Globus pallidus (tissue), 1 donor: ENCODE measurements at places on chromosomes 4 and X.

GRCh38 chrX:65528293-65528692 lies 6.3 kb downstream of the LAS1L start:
- no peak for DNase-seq

- no peak for DNase-seq
These were observed 17.0 kb downstream of the PRKG2 start for GRCh38 chr4:81197864-81198524.

DNA sequence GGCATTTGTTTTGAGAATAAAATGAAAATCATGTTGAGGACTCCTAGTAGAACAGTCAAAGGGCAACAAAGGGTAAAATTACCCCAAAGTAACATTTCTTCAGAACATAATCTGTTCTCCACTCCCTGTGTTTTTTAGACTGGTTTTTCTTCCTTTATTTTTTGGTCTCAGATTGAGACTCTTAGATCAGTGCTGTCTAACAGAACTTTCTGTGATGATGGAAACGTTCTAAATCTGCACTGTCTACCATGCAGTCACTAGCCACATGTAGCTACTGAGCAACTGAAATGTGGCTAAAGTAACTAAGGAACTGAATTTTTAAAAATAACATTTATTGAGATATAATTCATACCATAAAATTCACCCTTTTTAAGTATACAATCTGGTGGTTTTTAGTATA lies 19.8 kb downstream of the CASK start:
- no peak for DNase-seq

DNA sequence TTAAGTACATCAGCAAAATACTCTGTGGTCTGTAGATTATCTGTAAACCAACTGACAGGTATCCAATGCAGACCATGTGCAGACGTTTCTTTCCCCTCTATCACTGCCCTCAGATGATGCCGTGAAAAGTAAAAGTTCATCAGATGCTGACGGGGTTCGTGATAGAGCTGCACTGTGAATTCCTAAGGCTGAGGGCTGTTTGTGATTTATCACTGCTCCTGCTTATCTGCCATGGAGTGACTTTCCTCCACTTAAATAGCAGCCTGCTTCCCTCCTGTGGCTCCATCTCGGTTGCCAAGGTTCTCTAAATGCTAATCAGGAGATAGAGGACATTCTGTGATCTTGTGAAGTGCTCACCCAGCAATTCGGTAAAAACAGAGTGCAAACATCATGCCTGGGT lies 89.3 kb upstream of the SRD5A3 start:
- no peak for DNase-seq

GRCh38 chrX:13719192-13719856 lies 15.1 kb downstream of the TRAPPC2 start:
- no peak for DNase-seq

- no peak for DNase-seq
These were observed 12.3 kb downstream of the TBCK start for GRCh38 chr4:106303548-106304281.

DNA sequence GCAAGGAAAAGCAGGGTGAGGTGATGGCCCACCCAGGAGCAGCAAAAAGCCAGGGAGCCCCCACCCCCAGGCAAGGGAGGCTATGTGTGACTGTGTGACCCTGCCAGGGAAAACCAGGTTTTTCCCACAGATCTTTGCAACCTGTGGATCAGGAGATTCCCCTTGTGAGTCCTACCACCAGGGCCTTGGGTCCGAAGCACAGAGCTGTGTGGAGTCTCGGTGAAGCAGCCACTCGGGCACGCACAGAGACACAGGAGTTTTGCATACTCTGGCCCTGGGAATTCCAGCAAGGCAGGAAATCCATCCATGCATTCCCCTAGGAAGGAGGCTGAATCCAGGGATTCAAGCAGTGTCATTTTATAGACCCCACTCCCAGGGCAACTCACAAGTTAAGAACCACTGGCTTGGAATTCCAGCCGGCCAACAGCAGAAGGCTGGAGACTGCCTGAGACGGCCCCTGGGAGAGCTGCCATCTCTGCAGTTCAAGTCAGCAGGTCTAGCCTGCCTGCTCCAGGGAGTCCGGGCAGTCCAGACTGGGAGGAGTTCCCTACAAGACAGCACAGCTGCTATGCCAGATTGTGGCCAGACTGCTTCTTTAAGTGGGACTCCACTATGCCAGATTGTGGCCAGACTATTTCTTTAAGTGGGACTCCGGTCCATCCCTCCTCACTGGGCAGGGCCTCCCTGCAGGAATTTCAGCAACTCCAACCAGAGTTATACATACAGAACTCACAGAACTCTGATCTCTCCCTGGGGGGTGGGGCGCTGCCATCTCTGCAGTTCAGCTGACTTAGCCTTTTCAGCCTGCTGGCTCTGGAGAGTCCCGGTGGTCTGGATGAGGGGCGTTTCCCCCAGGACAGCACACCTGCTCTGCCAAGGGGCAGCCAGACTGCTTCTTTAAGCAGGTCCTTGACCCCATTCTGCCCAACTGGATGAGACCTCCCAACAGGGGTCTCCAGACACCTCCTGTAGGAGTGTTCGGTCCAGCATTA lies 85.1 kb upstream of the ADAD1 start:
- DNase-seq = no peak

DNA sequence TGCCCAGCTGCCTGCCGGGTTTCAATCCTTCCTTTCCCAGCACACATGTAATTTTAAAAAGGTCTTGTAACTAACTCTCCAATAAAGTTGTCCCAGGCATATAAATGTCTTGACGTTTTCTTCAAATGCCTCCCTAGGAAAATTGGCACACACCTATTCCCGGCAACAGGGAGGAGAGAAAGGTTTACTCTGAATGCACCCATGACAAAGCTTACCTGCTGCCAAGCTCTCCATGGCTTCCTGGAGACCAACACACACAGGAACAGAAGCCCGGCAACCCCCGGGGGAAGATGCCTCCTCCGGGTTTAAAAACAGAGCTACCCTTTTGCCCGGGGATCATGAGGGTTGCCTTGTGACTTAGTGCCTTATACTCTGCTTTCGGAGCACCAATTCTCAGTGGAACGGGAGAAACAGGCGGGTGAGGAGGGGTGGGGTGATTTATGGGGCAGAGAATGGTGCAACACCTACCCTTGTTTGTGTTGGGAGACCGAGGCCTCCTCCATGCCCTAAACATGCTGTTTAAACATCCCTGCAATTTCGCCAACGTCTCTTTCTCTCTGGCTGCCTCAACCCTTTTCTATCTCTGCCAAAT lies 4.8 kb upstream of the GYG2 start:
- no peak for DNase-seq

- no peak for DNase-seq
These were observed 358.9 kb downstream of the GPAT3 start for GRCh38 chr4:83894831-83895230.

DNA sequence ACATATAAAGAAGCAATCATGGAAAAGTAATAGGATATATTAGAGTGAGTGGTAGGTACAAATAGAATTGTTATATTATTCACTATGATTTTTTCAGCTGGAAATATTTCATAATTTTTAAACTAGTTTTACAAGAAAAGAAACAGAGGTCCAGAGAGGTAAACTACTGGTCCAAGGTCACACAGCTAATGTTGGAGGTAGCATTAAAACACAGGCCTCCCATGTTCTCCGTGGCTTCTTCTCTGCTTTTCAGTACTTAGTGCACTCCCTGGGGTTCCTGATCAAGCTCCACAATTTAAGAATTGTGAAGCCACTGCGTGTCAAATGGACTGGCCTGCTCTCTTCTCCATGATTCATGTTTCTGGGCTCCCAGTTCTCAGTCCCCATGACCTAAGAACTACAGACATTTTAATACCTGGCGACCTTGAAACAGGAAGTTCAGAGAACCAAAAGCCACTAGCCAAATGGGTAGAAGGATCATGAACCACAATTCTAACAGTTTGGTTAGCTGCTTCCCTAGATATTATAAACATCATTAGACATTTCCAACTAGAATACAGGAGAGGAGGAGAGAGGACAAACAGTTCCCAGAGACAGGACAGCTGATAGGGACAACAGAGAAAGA lies 172.0 kb upstream of the KLF3 start:
- no peak for DNase-seq

DNA sequence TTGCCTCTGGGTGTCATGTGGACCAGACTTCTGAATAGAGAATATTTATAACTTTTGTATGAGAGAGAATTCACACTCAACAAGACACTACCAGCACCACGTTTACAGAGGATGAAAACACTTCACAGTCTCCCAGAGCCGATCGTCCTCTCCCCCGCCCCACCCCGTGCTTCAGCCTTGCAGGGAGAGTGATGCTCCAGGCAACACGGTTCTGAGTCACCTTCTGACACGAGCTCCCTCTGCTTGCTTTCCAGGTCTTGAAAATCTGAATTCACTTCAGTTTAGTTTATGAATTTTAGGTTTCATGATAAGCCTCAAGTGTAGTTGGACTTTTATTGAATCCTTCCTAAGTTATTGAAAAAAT lies 59.8 kb downstream of the CPLX1 start:
- DNase-seq = no peak

DNA sequence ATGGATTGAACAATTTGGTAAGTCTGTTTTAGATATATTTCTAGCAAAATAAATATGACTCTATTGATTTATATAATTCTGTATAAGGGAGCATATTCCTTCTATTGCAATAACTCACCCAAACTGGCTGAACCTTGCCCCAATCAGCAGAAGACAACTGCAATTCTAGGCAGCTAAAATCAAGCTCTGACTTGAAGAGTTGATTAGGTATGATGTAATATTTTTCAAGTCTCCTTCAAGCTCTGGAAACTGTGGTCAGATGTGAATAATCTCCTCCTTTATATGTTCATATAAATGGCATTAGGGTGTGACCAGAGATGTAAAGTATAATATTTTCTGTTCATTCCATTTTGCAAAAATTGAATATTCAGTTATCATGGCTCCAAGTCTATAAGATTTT lies 8.2 kb downstream of the RASSF6 start:
- DNase-seq = no peak

- no peak for DNase-seq
These were observed 20.5 kb downstream of the CNGA1 start for GRCh38 chr4:47996021-47996420.

DNA sequence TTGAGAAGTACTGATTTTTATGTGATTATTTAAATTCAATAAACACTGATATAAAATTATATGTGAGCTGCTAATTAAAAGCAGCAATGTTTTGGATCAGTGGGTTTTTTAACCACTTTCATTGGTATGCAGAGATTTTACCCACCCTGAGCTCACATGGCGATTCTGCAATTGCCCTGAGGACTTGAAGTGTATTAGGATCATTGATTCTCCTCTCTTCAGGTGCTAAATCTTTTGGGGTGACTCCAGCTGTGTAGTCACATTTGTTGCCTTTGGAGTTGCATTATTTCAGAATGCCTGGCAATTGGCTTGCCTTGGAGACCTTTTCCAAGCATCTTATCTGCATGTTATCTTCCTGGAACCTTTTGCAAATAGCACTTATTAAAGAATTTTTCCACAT lies 51.3 kb downstream of the UGT8 start:
- no peak for DNase-seq

DNA sequence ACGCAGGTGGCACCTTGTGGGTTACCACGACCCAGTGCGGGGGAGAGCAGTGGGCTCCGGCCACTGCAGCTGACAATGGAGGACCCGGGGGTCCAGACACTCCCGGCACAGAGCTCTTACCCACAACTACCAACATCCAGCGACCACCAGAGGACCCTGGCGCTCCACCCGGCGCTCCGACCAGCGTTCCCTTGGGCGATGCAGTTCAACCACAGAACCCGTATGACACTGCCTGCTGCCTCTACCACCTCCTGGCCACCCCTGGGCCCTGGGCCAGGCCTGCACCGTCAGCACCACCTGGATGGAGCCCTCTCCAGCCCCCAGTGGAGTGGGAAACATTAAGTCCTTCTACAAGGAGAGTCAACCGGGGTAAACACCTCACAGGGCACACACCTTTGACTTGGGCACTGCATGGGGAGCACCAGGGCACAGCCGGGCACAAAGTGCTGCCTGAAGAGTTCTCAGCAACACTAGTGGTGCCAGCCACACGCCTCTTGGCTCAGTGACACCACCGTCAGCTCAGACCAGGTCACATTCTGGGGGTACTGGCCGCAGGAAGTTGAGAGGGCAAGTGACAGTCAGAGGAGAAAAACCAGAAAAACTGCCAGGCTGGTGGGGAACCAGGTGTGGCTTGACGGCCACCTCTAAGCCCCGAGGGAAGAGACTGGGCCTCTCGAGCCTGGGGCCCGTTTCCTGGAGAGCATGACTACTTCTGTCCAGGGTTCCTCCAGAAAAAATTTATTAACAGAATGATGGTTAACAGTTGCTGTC lies 2.6 kb downstream of the CTBP1 start:
- no peak for DNase-seq

GRCh38 chr4:164488114-164488513 lies 265.8 kb upstream of the SMIM31 start:
- DNase-seq = no peak

DNA sequence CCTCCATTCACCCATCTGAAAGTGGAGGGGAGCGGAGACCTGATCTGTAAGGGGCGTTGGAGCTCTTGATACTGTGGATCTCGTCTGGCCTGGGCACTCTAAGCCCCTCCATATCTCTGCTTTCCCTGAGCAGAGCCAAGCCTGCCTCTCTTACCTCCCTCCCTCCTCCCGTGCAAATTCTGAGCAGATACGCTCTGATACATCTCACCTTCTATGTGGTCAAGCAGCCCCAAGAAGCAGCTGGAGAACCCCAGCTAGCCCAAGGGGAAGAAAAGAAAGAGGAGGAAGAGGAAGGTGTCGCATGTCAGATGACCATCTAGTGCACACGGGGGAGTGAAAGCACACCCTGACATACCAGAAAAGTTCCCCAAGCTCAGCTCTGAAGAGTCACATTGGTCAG lies 1.9 kb upstream of the DGAT2L6 start:
- no peak for DNase-seq

- no peak for DNase-seq
These were observed 410.0 kb upstream of the NR3C2 start for GRCh38 chr4:148852092-148852699.

DNA sequence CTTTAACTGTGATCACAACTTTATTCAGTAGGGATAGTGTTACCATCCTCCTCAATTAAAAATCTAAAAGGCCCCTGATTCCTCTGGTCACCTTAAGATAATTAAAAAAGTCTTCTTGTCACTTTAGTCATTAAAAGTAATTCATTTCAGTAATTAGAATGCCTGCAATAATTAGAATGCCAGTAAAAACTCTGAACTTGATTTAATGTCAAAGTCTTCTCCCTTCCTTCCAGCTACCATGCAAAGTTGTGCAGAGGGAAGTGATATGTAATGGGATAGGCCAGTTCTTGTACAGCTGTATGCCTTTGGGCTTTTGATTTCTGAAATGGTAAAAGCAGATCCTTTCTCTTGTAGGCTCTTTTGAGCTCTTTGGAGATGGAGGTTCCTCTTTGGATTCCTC lies 417.2 kb downstream of the ADAM29 start:
- DNase-seq = no peak

GRCh38 chr4:7364979-7365378 lies 69.8 kb downstream of the PSAPL1 start:
- DNase-seq = peak; percentile 35

- no peak for DNase-seq
These were observed 58.0 kb downstream of the SEPTIN11 start for GRCh38 chr4:77007358-77008230.

- DNase-seq = no peak
These were observed 148.2 kb upstream of the RPS6KA3 start for GRCh38 chrX:20414762-20415445.
